ENCODE measurements at places on chromosomes 3 and 15. TPM values are rescaled to one million over a fixed set of nuclear protein-coding genes. Genes with fewer than 3 reads are reported as not detected.

The NMNAT3 gene
- 2.0 TPM for total RNA-seq

The BHLHE40 gene
- total RNA-seq: 75.5 TPM

The MRPL3 gene
- 51.8 TPM for total RNA-seq

The FETUB gene
- not detected for total RNA-seq

The MASP1 gene
- 0.92 TPM for total RNA-seq

The JAGN1 gene
- total RNA-seq: 20.3 TPM

The FBXO45 gene
- 9.9 TPM for total RNA-seq

The LAMB2 gene
- 1,096 TPM for total RNA-seq

The MTFMT gene
- total RNA-seq: 13.4 TPM

The GFM1 gene
- total RNA-seq: 48.8 TPM

The GRM2 gene
- 0.10 TPM for total RNA-seq

The TMEM266 gene
- 1.1 TPM for total RNA-seq

The FOXL2 gene
- total RNA-seq: not detected

The STARD9 gene
- total RNA-seq: 13.6 TPM

The CLDN16 gene
- not detected for total RNA-seq

The CACNA1D gene
- 0.95 TPM for total RNA-seq

The ACTC1 gene
- 7.1 TPM for total RNA-seq

The SAMD7 gene
- not detected for total RNA-seq

The GOLGA8J gene
- total RNA-seq: not detected

The CIDEC gene
- total RNA-seq: not detected

The CCR2 gene
- total RNA-seq: not detected

The IDH2 gene
- 126 TPM for total RNA-seq

The RASGRF1 gene
- total RNA-seq: not detected

The CTXN2 gene
- not detected for total RNA-seq

The CADM2 gene
- 1.1 TPM for total RNA-seq

The CHRM5 gene
- total RNA-seq: not detected

The ZBTB47 gene
- 38.8 TPM for total RNA-seq

The TGM5 gene
- total RNA-seq: not detected

The CCR5 gene
- total RNA-seq: not detected

The STRIT1 gene
- total RNA-seq: not detected

The SI gene
- not detected for total RNA-seq

The FSTL1 gene
- 3,511 TPM for total RNA-seq

The CSPG4 gene
- total RNA-seq: 595 TPM

The NUTM1 gene
- total RNA-seq: not detected

The STAC gene
- not detected for total RNA-seq

The ACAD9 gene
- 45.7 TPM for total RNA-seq

The MYEF2 gene
- total RNA-seq: 20.5 TPM

The GABRG3 gene
- total RNA-seq: not detected

The TUSC7 gene
- total RNA-seq: not detected

The TMEM207 gene
- total RNA-seq: not detected

The ANKRD34C gene
- 0.07 TPM for total RNA-seq

The STRA6 gene
- 5.4 TPM for total RNA-seq

The LIPH gene
- 0.40 TPM for total RNA-seq

The PARP6 gene
- total RNA-seq: 73.1 TPM

The GOLGA6D gene
- total RNA-seq: 0.15 TPM

The GAP43 gene
- total RNA-seq: 3.3 TPM

The SNTN gene
- total RNA-seq: not detected

The CCDC39 gene
- not detected for total RNA-seq

The KIF9 gene
- 3.9 TPM for total RNA-seq
